Right forelimb (tissue), 1 donor: ENCODE measurements at places on chromosomes 1 and 21.
A peak's percentile ranks its signal among the peaks of the same experiment; 100 is the strongest.

- DNase-seq: no peak
Observed at GRCh38 chr1:25117233-25117823, 115.0 kb downstream of the SYF2 start.

DNA sequence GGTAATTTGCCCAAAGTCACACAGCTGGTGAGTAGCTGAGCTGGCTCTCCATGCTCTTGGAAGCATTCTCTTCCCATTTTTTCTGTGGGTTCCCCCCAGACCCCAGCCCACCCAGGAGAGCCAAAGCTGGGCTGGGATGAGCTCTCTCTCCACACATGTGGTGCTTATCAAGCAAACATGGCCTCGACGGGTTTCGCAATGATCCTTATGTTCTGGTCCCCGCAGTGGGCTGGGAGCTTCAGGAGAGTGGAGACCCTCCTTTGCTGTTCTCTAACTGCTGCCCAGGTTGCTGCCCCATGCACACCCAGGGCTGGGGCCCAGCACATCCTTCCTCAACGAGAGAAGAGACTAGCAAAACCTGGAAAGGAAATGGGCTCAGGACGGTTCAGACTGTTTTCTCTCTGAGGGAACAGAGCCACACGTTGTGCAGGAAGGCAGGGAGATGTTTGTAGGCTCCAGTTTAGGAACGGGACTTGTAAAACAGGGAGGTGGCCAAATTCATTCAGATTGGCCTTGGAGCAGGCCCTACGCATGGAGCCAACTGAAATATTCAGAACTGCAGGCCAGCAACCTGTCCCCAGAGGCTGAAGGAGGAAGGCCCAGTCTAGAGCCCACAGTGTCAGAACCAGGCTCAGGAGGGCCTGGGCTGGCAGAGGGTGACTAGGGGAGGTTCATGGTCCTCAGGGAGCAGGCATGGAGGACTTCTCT lies 27.2 kb upstream of the CSF1 start:
- no peak for DNase-seq

DNA sequence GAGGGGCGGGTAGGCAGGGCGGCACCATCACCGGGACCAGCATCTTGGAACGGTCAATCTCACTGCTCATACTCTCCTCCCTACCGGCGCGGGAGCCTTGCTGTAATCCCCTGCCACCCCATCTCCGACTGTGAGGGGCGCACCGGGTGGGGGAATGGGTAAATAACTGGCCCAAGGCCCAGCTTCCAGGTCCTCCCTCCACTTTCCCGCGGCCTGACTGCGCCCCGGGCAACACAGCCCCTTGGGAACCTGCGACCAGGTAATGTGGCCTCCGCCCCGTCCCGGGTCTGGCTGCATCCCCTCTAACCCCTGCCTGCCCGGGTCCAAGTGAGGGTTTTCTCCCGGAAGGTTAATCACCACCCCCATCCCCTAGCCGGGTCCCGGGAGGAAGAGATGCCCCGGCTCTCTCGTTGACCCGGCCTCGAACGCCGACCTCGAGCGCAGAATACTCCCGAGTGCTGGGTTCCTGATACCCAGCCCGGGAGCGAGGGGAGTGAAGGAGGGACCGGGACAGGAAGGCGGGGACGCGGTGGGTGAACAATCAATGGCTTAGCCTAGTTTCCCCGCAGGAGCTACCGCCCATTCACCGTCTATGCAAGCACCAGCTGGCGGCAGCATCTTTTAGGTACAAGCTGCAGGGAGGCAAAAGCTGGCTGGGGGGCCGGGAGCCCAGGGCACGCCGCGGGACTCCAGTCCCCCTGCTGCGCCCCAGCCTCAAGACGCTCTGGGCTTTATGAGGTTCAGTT lies 5.9 kb upstream of the LHX9 start:
- no peak for DNase-seq

GRCh38 chr1:161483361-161483760 lies 21.9 kb upstream of the FCGR2A start:
- no peak for DNase-seq

GRCh38 chr1:198467342-198467741 lies 73.1 kb downstream of the ATP6V1G3 start:
- DNase-seq: no peak

GRCh38 chr1:213123536-213123935 lies 72.5 kb downstream of the RPS6KC1 start:
- DNase-seq: no peak

GRCh38 chr1:180114396-180114945 lies 40.2 kb upstream of the QSOX1 start:
- DNase-seq: no peak

DNA sequence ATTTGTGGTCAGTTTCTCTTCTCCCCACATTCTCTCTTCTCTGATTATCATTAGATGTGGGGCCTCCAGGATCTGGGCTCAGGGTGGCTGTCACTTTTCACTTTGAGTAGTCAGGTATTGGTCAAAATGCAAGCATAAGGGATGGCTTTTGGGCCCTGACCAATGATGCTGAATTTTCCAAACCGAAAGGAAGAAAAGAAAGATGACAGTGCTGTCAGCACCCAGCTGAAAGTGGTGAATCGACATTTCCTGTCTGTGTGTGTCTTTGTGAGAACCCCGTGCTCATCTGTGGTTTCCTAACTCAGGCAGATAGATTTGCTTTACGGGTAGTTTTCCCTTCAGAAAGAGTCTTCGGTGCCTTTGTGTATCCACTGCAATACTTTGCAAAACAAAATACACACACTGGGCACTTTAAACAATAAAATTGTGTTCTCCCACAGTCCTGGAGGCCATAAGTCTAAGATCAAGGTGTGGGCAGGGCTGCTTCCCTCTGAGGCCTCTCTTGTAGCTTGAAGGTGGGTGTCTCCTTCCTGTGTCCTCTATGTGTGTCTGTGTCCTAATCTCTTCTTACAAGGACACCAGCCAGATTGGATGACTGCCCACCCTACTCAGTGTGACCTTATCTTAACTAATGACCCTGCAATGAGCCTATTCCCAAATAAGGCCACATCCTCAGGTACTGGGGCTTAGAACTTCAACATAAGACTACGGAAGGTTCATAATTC lies 274.8 kb upstream of the AJAP1 start:
- DNase-seq: no peak

- DNase-seq: no peak
Observed at GRCh38 chr1:1074631-1075147, 583 bp upstream of the RNF223 start.

DNA sequence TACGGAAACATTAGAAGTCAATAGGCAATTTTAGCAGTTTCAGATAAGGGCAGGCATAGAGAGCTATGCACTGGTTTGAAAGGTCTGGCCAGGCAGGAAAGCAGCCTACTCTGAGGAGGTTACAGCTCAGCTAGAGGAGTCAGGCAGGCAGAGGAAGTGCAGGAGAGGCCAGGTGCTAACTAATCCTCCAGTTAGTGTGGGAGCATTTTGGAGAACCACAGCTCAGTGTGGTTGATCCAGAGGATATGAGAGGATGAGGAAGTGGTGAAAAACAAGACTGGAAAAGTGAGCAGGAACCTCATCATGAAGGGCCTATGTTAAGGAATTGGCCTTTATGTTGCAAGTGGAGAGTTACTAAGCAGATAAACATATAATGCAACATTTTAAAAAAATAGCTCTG lies 282.4 kb upstream of the SGIP1 start:
- no peak for DNase-seq

DNA sequence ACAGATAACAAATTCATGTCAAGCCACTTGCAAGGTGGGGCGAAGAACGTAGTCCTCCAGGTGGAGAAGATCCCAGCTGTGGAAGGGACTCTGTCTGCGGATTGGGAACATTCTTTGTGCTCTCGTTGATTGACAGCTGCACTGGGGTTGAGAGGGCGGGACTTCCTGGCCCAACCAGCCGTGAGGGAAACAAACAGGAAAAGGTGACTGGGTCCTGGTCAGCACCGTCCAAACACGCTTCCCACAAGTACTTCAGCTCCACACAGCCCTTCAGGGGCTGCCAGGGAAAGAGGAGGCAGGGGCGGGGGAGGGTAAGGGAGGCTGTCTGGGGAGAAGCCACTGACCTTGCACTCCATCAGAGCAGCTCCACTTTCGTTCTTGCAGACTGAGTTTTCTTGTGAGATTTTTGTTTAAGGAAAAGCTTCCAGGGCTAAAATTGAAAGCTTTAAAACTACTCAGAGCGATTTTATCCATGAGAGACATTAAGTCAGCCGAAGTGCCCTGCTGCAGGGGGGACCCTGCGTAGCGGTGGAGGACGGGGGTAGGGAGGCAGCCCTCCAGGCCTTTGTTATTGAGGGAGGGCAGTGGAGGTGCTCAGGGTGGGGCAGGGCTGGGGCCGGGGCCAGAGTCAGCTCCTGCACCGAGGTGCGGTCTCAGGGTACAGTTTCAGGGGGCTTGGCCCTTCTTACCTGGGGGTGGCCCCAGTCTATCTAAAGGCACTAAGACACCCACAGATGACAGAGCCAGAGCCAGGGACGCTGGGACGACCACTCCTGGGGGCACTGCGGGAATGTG lies 21.6 kb upstream of the STUM start:
- DNase-seq: no peak

DNA sequence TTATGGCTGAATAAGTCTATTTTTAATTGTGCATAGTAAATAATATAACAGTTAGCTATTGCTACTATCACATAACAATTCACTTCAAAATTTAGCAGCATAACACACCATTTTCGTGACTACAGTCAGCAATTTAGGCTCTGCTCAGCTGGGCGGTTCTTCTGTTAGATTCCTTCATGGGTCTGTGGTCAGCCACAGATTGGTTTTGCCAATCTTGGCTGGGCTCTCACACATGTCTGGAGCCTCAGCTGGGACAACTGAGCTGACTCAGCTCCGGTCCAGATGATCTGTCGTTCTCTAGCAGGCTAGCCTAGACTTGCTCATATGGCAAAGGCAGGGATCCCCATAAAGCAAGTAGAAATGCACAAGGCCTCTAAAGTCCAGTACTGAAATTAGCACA lies 15.1 kb upstream of the CDC42BPA start:
- no peak for DNase-seq

DNA sequence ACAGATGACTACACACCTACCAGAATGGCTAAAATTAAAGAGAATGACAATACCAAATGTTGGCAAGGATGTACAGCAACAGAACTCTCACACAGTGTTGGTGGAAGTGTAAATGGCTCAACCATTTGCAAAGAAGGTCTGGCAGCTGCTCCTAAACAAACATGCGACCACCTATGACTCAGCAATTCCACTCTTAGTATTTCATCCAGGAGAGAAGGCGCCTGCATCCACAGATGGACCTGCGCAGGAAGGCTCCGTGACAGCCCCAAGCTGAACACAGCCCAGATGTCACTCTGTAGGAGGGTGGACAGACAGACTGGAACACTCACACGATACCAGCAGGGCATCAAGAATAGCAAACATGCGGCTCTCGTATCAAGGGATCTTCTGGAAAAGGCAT lies 6.7 kb downstream of the PTTG1IP start:
- DNase-seq: no peak

GRCh38 chr21:29316029-29316742 lies 17.5 kb downstream of the BACH1 start:
- no peak for DNase-seq

DNA sequence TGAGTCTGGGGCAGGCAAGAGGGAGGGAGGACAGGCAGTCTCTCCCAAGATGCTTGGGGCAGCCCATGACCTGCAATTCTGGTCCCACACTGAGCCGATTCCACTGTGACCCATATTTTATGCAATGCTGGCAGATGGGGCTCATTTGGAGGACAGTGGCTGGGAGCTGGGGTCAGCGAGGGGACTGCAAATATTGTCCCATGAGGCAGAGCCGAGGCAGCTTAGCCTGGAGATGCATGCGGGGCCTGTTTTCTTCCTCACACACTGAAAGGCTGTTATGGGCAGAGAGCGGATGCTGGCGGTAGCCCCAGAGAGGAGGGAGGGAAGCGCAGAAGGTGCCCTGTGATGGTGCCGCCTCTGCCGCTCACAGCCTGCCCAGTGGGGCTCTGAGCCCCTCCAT lies 128.5 kb upstream of the POU3F1 start:
- DNase-seq: no peak

- DNase-seq: no peak
Observed at GRCh38 chr1:37475380-37476086, 1.2 kb downstream of the ZC3H12A start.

- DNase-seq: peak; percentile 52
Observed at GRCh38 chr1:47507881-47508701, 70.2 kb downstream of the FOXD2 start.

DNA sequence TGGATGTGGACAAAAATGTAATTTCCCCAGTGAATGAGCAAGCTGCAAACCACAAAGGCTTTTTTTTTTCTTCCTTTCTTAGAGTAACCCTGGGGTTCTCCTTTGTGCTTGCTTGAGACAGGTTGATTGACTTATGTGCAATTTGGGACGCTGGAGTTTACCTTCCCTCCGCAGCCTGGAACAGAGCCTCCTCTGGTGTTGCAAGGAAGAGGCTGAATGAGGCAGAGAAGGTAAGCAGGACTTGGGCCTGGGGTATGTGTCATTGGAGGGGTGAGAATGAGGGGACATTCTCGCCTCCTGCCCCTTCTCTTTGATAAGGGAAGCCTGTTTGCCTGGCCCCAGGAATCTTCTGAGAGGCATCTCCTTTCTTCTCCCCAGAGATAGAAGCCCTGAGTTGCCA lies 49.8 kb downstream of the NFASC start:
- no peak for DNase-seq

- DNase-seq: peak; percentile 17
Observed at GRCh38 chr1:201216395-201217085, 25.9 kb downstream of the IGFN1 start.

DNA sequence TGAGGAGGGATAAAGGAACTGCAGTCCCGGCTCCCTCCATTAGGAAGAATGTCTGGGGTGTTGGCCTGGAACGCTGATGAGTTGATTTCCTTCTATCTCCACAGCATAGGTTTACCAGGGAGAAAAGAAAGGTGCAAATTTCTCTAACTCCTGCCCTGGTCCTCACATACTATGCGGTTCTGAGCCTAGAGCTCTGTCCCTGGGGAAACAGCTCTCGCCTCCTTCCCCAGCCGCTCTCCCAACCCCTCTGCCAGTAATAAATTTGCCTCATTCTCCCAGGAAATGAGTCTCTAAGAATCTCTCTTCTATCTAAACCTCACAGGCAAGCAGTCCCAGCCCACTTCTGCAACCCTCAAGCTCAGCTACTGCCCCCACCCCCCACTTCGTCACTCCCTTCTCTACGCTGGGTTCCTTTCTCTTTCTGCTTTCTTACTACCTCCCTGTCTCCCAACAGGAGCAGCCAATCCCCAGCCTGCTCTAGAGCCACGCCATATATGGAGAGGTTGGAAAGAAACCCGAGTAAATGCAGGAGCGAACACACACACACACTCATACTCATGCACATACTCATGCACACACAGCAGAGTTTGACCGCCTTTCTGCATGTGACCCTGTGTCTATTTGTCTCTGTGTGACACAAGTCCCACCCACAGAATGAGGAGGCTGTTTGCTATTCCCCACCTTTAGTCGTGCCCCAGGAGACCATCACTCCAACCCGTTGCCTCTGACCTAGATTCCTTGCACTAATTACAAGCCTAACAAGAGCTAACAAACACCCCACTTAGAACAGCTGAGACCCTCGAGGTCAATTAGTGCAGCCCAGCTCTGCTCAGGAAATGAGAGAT lies 13.4 kb downstream of the PLEKHO1 start:
- DNase-seq: peak; percentile 88

- peak; percentile 92 for DNase-seq
Observed at GRCh38 chr1:11802973-11803885, 2.5 kb downstream of the MTHFR start.

GRCh38 chr1:6343506-6344405 lies 49.8 kb downstream of the ACOT7 start:
- DNase-seq: peak; percentile 86

GRCh38 chr1:111789666-111790316 lies 34.1 kb downstream of the DDX20 start:
- DNase-seq: no peak
